CD4-positive, alpha-beta T cell (primary cell): ENCODE measurements at places on chromosomes 16 and 17.

DNA sequence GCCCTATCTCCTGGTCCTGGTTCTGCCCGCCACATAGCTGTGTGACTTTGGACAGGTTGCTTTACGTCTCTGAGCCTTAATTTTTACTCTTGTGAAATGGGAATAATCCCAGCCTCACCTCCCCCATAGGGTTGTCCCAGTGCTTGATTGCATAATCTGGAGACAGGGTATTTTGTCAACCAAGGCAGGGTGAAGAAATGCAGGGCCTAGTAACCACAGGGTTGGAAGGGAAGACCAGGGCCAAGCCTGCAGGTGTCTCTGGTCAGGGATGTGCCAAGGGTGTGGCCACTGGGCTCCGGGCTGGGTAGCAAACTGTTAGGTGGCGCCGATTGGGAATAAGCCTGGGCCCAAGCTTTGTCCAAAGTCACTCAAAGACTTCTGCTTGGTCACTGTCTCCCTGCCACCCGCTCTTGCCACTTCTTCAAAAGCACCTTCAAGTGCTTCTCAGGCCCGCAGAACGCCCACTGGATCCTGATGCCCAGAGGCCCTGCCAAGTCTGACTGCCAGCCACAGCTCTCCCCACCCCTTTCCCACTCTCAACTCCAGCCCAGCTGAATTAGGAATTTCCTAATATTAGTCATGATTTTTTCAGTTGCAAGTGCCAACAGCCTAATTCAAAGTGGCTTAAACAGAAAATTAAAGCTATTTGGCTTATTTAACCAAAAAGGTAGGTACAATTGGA is 20.6 kb upstream of the COL1A1 start:
- no peak for DNase-seq

GRCh38 chr16:27448532-27449433 is 46.8 kb downstream of the IL21R start:
- DNase-seq = no peak

- no peak for DNase-seq
These were observed 27.9 kb upstream of the LRRC37A3 start for GRCh38 chr17:64947152-64947551.

GRCh38 chr16:80741724-80742123 is 62.7 kb downstream of the CDYL2 start:
- no peak for DNase-seq

DNA sequence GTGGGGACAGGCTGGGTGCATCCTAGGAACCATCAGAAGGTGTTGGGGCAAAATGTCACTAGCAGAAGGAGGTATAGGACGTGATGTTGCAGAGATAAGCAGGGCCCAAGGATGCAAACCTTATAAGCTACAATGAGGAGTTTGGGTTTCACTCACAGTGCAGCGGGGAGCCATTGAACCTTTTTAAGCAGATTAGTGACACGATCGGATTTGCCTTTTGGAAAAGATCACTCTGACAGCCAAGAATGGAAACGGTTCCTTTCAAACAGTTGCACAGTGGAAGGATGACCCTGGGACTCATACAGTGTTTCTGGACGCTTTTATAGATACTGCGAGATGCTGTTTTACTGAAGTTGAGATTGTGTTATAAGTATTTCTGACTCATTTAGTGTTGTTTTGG is 131.8 kb upstream of the CACNG3 start:
- DNase-seq = no peak

- DNase-seq = no peak
These were observed 16.8 kb downstream of the PDK2 start for GRCh38 chr17:50111673-50112655.

DNA sequence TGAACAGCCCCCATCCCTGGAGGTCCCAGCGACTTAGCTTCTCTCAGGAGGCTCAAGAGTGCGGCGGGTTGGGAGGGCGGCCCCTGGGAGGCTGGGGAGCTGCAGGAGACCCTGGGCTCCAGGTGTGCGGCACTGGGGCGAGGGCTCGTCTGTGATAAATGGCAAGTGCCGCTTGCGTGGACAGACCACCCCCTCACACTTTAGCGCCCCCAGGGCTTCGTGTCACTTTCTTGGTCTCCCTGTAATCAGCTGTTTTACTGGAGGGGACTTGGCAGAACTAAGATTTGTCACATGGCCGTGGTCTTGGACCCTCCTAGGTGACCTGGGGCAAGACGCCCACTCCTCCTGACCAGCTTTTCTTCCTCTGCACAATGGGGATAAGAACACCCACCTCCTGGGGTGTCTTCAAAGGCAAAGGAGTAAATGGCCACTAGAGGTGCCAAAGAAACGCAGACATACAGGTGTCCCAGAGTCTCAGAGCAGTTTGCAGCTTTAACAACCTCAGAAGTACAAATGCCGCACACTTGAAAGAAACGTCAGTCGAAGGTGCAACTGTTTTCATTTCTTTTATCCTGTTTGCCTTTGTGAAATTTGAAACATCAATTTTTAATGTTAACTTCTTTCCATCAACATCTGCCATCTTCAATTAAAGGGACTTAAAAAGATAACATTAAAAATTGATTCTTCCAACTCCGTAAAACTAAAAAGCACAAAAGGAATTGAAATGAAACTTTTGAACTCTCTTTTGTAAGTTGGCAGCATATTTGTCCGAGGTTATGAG is 946 bp downstream of the OSGIN1 start:
- no peak for DNase-seq

DNA sequence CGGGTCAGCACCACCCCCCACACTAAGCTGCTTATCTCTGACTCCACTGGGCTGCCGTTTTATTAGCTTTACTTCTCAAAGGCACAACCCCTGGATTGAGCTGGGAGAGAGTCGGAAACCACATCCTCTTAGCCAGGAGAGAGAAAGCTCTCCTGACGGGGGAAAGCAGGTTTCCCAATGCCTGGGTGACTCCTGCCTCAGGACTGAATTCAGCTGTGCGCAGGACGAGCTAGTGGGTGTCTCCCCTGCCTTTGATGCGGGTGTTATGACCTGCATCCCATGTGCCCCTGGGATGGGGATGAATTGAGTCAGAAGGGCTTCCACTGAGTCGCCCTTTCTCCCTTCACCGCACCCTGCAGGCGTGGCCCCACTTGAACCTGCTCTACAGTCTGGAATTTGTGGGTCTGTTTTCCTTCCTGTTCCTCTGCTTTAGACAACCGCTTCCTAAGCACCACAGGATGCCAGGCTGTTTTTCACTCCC is 819.2 kb upstream of the EEF2KMT start:
- DNase-seq = no peak

- DNase-seq = no peak
These were observed 8.2 kb downstream of the RHBDF2 start for GRCh38 chr17:76492989-76493501.

DNA sequence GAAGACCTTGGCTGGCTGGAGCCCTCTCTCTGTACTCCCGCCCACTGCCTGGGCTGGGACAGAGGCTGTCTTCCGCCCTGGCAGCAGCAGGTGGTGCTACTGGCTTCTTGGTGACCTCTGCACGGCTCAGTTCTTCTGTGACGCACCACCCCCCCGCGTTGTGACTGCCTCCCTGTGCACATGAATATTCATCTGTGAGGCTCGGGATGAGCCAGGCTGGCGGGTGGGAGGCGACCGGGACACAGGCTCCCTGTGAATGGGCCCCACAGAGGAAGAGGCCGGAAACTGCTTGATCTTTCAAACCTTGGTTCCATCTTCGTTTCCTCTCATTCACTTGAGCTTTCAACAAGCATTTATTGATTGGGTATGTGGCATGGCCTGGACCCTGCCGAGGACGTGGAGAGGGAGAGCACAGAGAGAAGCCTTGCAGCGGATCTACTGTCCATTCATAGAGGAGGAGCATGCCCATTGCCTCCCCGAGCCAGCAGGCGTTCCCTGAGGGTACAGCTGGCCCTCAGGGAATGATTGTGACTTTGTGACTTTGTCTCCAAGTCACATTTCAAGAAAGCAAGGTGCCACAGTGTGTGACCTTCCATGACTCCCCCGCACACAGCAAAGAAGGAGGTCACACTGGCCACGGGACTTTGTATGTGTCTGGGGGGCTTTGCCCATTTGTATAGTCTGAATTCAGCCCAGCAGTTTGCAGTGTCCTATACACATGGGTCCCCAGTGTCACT is 45.0 kb downstream of the B9D1 start:
- DNase-seq = no peak

DNA sequence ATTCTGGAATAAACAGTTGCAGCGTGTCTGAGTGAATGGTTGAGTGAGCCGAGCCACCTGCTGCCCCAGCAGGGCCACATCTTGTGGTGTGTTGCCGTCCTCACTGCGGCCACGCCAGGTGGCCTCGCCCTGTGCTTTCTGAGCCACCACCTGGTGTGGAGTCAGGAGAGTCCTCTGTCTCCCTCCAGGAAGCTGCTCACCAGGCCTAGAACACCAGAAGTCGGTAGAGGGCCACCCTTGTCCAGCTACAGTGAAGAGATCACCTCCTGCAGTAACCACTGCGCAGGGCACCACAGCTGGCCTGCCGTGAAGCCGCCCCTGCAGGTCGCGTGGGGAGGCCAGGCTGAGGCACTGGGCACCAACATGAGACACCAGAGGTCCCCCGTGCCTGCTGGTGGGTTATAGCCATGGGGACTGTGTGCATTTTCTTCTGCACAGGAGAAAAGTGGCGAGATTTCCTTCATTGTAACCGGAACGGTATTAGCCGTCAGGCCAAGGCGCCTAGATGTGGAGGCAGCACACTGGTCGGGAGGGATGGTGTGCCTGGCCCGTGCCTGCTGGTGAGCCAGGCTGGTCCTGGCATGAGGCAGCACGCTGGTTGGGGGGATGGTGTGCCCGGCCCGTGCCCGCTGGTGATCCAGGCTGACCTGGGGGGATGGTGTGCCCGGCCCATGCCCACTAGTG is 28.9 kb upstream of the FOXK2 start:
- no peak for DNase-seq

DNA sequence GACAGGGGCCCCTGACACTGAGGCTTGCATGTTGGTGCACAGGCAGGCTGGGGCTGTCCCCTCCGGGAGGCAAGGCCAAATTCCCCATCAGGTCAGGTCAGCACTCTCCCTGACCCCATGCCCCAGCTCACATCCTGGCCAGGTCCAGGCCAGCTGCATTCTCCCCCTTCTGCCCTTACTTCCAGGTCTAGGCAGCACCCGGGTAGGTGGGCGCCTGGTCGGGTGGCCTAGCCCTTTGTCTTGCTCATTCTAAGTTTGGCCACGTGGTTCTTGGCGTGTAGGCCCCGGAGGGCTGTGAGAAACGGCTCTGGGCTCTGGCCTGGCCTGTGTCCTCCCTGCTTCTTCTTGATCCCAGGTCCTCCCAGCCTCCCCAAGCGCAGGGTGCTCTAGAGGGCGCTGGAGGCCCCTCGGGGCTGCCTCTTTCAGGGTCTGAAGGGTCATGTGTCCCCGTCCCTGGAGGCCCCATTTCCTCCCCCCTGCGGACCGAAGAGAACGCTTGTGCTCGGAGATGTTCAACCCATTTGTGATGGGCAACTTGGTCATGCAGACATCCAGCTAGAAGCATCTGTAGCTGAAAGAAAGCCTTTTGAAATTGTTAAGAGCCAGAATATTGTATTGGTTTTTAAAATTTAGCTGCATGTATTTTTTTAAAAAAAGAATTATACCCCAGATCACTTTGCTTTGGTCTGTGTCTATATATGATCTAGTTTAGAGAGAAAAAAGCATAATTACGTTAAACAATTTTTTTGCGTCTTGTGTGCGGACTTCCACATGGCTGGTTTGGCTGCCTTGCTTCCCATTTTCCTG is 6.7 kb downstream of the BAHCC1 start:
- no peak for DNase-seq

DNA sequence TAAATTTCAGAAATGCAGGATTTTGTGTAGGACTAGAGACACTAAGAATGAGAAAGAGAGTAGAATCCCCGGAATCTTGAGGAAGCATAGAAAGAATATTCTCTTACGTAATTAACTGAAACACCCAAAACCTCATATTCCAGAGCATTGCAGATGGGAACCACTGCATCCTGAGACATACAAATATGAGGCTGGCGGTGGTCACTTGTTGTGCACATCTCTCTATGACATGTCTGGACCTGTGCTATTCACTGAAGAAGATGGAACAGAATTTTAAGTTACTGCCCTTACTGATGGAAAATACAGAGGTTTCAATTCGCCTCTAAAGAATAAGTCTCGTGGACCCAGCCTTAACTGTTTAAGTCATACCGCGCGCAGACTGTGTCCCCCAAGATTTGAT is 806 bp downstream of the RAD51C start:
- DNase-seq = no peak

- DNase-seq = no peak
These were observed 21.4 kb downstream of the TOM1L2 start for GRCh38 chr17:17950806-17951205.

GRCh38 chr16:81060576-81061306 is 16.3 kb downstream of the C16orf46 start:
- DNase-seq = no peak

GRCh38 chr16:59849716-59850115 is 1115.6 kb upstream of the GOT2 start:
- no peak for DNase-seq

DNA sequence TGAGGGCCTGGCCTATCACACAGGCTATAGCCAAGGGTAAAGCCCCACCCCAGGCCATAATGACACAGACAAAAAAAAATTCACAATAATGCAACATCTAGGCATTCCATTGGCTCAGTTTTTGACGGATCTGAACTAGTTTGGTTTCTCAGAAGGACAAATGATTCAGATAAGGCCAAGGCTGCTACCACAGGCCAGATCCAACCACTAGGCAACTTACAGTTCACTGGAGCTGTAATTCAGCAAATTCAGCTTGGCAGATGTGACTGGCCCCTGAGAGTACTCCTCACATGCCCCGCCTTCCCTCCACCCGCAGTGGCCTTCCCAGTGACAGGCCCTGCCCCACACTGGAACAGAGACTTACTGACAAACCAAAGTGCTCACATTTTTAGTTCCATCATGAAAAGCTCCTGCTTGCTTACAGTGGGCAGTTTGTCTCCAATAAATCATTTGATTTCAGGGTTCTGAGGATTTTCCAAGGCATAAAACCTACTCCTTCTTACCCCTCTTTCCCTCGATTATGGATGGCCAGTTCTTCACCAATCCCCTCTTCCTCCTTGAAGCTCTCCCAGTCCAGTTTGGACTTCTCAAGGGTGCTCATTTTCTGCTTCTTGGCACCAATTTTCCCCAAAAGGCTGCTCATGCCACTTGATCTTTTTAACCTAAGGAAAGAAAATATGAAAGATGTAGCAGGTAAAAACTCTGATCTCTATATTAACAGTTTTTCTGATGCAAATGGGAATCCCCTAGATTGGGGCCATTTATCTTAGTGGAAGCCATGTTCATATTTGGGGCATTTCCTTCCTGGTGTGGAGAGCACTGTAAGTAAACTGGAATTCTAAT is 53.3 kb upstream of the BCAR1 start:
- no peak for DNase-seq

DNA sequence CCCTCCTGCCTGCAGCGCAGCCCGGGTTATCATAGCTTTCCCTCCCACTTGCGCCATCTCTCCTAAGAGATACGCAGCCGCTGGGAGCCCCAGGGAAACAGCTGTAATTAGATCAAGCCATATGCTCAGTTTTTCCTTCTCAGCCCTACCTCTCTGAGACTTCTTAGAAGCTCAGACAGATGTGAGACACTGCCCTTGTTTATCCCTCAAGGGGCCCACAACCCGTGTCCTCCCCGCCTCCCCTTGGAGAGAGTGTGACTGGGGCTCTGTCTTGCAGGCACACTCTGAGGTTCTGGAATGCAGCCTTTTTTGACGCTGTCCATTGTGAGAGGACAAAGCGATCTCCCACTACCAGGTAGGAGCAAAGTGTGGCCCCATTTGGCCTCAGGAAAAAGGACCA is 31.2 kb downstream of the CIBAR2 start:
- no peak for DNase-seq
